Anterior cingulate cortex (tissue), 58 donors: ENCODE measurements at places on chromosomes 5 and 9.

DNA sequence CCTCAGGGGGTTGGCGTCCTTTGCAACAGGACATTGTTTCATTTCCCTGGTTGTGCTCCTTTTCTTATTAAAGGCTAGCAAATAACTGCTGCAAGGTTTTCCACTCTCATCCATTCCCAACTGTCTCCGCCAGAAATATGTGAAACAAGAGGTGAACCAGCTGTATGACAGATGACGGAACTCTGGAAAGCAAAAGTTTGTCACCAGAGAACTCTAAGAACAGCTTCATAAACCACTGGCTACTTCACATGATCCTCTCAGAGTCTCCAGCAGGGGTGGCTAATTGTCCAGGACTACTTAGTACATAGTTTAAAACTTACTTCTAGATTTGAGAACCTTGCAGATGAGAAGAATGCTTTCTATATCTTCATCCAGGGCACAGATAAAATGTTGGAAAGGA is 195.9 kb upstream of the RAD23B start:
- no peak for DNase-seq

GRCh38 chr9:98147582-98147981 is 28.6 kb upstream of the TRIM14 start:
- no peak for DNase-seq

DNA sequence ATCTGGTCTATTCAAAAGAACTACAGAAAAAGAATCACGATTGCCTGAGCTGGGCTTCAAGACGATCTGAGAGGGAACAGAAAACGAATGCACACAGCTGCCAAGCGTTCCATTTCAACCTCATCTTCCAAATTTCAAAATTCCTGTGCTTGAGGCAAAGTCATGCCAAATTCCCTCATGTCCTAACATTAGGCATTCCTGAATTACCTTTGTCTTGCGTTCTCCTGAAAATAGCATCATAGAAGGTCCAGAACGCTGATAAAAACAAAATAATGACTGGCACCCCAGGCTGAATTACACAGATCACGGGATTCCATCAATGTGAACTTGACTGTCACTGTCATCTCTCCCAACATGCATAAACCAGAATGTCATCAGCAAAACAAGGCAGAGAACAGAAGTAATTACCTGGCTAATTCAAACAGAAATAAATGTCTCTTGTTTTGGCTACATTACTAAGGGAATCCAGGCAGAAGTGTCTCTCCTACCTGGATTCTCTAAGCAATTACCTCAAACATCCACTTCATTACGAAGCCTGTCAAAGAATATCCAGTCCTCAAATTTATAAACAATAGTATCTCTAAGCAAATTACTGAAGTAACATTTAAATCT is 12.0 kb upstream of the CDH6 start:
- DNase-seq = no peak

DNA sequence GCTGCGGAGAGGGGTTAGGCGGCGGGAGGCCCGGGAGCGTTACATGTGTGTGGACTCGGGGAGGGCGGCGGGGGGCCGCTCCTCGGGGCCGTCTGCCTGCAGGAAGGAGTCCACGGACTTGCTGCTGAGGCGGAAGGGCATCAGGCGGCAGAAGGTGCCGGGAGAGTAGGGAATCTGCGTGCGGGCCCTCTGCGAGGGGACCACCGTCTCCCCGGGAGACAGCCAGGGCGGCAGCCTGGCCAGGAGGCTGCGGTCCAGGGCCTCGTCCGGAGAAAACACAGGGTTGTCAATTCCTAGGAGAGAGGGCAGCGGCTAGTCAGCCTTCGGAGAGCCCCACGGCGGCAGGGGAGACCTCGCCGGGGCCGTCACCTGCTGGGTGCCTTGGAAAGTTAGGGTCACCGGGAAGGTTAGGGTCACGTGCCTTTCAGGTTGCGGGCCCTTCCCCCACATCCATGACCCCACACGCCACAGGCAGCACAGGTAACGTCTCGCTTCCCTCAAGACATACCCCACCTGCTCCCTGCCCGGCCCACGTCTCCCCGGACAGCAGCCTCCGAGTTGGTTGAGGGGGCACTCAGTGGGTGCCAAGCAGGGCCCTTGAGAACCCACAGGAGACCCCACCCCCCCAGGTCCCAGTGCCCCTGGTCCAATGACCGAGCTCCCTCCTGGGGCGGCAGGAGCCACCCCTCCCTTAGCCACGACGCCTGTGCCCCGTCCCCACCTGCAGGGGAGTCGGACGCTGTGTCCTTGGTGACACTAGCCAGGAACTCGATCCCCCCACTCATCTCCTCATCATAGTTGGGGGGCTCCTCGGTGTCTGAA is 32.1 kb downstream of the EXOC3 start:
- DNase-seq = no peak

- no peak for DNase-seq
Measured at GRCh38 chr9:91033797-91034196, 232.2 kb downstream of the SYK start.

GRCh38 chr5:137188566-137188965 is 310.6 kb downstream of the SPOCK1 start:
- DNase-seq = no peak

- DNase-seq = no peak
Measured at GRCh38 chr5:77568082-77568481, 70.4 kb downstream of the OTP start.

DNA sequence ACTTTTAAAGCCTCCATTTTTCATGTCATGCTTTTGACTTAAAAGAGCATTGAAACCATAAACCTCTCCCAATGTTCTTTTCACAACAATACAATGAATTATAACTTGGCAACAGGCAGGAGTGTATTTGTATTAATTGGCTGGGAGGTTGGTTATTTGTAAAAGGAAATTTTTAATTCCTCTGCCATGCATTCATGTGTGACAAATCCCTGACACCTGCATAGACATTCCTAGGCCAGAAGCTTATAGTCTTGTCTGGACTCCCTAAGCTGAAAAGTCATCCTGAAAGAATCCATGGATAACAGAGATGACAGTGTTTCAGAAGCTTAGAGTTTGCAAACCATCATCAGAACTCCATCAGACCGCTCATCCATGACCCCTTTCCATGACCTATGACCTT is 76.3 kb upstream of the PTGER4 start:
- no peak for DNase-seq

GRCh38 chr5:106755066-106755465 is 915.7 kb downstream of the EFNA5 start:
- DNase-seq = no peak

GRCh38 chr5:43255704-43256103 is 57.5 kb downstream of the HMGCS1 start:
- DNase-seq = no peak

DNA sequence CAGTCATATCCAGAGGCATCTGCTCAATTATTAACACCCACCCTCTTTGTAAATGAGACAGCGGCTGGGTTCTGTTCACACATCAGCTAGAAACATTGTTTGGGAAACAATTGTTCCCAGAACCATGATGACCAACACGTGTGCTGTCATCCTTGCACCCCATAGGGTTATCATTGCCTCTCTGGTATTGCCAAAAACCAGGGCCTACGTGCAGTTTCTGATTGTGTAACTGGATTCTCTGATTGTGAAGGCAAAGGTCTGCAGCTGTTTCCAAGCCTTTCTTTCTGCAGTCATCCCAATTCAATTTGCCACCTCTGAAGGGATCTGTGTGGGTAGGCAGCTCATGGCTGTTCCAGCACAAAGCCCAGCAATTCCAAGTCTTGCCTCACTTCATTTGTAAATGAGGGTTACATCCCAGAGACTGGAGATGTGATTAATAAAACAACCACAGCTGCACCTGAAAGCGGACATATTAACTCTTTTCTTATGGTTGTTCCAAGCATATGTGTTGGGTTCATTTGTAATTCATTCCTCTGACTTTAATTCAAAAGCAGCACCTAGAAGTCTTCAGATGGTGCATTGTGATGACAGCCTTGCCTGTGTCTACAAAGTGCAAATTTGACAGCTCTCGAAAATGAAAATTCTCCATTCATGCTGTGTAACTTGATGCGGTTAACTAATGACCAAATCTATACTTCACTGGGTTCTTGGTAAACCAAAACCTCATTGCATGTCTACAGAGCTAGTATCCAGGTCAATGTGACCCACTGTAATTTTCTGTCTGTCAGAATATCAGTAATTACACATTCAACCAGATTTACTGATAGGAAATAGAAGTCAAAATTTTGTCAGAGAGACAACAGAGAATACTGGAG is 66.6 kb downstream of the YIPF5 start:
- no peak for DNase-seq

DNA sequence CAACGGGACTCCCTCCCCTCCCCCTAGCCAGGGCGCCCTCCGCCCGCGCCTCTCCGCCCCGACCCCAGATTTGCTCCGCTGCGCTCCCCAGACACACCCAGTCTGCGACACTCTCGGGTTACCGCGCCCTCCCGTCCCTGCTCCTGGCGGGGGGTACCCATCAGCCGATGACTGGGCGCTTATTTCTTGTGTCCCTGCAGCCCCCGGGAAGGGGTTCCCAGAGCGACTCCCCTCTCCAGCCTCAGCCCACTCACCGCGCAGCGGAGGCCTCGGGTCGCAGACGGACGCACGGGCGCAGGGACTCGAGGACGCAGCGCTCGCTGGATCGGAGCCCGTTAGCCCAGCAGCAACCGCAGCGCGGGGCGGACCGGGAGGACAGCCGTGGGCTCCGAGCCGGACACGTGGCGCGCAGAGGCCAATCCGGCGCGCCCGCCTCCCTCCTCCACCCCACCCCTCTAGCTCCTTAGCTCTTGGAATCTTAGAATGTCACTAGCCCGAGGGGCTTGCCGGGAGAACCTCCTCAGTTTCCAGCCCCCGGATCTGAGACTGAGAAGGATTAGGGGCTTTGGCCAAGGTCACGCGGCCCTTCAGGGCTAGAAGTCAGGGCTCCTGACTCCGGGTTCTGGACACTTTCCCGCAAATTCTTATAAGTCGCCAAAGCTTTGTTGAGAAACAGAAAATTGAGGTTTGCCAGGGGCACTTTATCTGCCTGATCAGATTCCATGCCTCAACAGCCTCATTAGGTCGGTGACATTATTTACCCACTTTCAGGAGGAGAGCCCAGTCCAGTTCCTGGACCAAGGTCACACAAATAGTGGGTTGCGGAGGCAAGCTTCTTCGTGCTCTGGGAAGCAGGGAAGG is at the start of gene ANXA6:
Gene ANXA6 (minus strand): TSS at position 354 of the 861 bp plus-strand sequence. CDS start 9,878 bp downstream, outside the sequence.
- DNase-seq = peak; percentile 61

- no peak for DNase-seq
Measured at GRCh38 chr5:143051244-143052058, 281.3 kb downstream of the ARHGAP26 start.

DNA sequence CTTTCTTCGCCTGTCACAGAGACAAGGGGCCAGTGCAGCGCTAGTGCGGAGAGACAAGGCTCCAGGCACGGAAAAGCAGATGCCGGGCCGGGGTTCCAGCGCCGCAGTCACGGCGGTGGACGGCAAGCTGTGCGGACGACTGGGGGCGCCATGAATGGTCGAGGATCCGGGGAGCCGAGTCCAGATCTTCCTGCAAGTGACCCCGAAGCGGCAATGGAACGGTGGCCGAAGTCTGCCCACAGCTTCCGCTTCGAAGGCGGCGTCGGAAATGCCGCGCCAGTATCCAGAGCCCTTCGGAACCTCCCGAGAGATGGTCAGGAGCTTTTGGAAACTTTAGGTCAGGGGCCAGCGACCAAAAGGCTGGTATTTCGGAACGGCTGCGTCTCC is 601 bp upstream of the FAF2 start:
- no peak for DNase-seq

- DNase-seq = no peak
Measured at GRCh38 chr9:93721417-93721965, 145.1 kb downstream of the PHF2 start.

- no peak for DNase-seq
Measured at GRCh38 chr5:154779105-154779504, 23.9 kb downstream of the LARP1 start.

- DNase-seq = no peak
Measured at GRCh38 chr9:94937214-94937903, 210.9 kb downstream of the AOPEP start.

GRCh38 chr9:96117398-96118080 is 184.4 kb downstream of the HSD17B3 start:
- no peak for DNase-seq

DNA sequence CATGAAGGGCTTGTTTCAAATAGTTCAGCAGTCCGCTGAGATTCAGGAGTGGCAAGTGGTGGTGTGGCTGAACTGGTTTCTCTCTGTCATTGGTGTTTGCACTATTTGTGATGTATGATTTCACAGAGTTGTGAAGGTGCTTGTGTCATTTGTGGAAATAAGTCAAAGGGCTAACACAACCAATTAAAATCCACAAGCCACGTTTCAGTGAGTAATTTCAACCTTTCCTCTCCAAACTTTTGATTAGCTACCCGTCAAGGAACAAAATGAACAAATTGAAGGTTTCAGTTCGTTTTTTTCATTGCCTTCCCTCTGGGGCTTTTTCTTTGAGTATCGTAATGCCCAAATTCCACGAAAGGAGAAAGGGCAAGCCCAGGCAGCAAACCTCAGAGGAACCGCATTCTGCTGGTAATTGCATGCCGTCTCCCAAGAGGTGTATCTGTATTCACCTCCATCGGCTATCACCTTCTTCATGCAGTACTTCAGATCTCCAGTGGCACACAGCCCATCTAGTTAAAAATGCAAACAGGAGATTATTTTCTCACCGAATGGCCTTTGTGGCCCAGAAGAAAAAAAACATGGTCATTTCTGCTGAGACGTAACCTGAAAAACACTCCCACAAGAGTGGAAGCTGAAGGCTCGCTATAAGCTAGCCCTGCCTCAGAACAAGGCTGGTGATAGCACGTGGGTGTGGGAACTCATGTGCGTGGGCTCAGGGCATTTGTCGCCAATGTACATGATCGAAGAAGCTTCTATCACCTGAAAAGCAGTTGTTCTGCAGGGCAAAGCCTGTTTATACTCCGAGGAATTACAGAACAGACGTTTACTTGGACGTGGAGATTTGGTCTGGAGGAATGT is 197.1 kb downstream of the NR3C1 start:
- DNase-seq = no peak

DNA sequence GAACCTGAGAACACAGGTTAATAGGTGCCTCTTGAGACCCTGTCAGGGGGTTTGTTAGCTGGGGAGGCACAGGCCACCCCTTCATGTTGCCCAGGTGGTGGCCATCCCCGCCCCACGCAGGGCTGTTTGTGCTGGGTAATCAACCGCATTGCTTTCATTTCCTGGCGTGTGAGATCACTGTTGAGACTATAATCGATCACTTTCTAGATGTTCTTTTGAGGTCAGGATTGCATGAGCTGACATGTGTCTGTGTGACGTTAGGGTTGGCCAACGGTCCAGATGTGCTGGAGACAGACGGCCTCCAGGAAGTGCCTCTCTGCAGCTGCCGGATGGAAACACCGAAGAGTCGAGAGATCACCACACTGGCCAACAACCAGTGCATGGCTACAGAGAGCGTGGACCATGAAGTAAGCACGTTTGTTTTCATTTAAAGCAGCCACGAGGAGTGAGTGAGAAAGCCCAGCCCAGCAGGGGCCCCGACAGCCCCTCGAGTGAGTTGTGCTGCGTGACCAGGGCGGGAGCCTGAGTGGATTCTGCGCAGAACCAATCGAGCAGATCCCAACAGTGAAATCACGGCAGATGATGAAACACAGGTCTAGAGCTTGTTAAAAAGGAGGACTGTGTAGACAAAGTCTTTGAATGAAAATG is 115.0 kb upstream of the CACNA1B start:
- no peak for DNase-seq

GRCh38 chr5:153879596-153879995 is 159.1 kb downstream of the FAM114A2 start:
- no peak for DNase-seq
